G401 (cell line): ENCODE measurements at places on chromosomes 16 and 17.

GRCh38 chr17:46727572-46728348 lies 90.7 kb downstream of the WNT3 start:
- no peak for DNase-seq

DNA sequence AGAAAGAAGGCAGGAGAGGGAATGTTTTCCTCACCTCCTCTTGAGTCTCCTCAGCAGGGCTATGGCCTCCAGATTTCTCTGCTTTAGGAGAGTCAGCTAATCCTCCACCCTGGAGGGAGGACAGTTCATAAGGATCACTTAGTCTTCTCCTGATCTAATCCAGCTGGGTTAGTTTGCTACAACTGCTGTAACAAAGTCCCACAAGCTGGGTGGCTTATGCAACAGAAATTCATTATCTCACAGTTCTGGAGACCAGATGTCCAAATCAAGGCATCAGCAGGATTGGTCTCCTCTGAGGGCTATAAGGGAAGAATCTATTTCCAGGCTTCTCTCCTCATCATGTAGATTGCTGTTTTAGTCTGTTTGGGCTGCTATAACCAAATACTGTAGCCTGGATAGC lies 40.6 kb upstream of the XYLT1 start:
- no peak for DNase-seq

DNA sequence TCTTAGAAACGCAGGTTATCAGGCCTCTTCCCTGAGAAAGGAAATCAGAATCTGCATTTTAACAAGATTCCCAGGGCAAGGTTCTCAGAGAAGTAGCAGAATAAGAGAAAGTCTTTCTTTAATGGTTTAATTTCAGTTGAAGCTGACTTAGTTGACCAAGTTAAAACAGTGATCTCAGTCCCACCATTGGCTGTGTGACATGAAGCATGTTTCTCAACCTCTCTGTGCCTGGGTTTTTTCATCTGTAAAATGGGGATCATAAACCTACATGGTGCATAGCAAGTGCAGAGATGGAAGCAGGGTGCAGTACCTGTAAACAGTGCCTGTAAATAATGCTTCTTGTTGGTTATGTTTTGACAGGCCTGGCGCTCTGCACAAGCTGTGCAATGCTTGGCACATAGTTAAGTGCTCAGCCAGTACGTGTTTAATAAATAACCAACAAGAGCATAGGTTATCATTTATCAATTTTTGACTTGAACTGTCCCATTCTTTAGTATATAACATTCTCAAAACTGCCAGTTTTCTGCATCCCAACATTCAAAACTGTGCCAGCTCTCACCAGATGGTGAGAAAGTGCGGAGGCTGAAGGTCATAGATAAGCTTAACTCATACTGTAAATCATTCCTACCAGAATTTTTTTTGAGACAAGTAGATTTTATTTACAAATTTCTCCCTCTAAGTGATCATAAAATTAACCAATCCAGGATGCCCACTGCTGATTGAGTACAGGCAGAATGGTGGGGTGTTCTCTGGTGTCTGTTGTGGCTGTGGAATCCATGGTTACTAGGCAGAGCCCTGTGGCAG lies 6.9 kb downstream of the C17orf67 start:
- DNase-seq: no peak

DNA sequence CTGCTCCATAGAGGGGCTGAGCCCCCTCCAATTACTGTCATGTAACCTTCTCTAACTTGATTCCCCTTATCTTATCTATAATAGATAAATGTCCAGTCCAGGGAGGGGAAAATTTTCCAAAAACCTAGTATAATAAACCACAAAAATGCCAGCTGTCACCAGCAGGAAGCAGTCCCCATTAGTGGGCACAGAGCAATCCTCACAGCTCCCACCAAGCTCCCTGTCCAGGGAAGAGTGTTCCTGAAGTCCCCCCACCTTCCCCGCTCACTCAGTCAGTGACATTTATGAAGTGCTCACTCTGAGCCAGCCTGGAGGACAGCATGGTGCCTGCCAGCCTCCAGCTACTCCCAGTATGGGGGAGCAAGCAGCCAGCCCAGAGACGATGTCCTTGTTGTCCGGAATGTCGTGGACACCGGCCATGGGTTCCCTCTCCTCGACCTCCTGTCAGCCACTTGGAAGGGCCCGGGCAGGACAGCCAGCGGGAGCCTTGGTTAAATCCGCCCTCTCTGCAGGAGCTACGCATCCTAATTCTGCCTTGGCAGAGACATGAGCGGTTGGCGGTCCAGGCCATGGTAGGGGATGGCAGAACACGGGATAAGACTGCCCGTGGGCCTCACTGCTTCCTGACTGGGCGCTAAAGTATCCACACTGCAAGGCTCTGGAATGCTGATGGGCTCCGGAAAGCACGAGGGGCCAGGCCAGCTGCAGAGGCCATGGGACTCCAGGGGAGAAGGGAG lies 102.0 kb upstream of the CDH5 start:
- DNase-seq: peak; percentile 64

DNA sequence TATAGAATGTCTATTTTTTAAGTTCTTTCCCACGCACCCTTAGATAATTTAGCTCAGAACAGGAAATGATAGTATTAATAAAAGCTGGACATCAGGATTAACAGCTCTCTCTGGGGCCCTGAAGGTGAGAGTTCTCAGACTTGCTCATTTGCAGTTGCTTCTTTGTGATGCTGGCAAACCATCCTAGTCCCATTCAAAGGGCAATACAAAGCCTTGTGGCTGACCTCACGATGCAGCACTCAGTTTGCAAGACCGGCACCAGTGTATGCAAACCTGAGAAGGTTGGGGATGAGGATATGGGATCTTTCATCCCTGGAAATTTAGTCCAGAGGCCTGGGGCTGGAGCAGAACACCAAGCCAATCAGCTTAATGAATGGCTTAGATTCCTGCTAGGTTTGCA lies 29.3 kb downstream of the STH start:
- no peak for DNase-seq

DNA sequence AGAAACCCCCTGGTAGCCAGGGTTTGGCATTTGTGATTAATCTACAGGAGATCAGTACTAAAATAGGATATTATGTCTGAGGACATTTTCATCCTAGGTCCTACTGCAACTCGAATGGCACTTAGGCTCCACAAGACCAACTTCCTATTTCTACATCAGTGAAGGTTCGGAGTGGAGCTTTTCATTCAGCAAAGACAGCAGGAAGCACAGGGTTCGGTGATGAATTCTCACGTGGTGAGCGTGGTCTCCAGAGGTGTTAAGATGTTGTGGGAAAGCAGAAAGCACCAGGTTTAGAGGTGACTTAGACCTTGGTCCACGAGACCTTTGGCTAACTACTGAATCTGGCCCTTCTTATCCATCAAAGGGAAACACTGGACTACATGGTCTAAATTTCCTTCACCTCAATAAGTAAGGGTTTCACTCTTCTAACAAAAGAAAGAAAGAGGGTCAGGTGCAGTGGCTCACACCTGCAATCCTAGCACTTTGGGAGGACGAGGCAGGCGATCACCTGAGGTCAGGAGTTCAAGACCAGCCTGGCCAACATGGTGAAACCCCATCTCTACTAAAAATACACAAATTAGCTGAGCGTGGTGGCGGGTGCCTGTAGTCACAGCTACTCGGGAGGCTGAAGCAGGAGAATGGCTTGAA lies 13.9 kb upstream of the HELZ start:
- DNase-seq: no peak
